ENCODE measurements at places on chromosomes 5 and 9.

GRCh38 chr9:119802621-119803020 is 433.4 kb upstream of the BRINP1 start:
- no peak for DNase-seq

- no peak for DNase-seq
Observed at GRCh38 chr5:40206030-40206429, 473.7 kb upstream of the PTGER4 start.

- no peak for DNase-seq
Observed at GRCh38 chr5:123001808-123002207, 34.7 kb downstream of the PPIC start.

- no peak for DNase-seq
Observed at GRCh38 chr5:149314571-149315111, 30.7 kb upstream of the GRPEL2 start.

DNA sequence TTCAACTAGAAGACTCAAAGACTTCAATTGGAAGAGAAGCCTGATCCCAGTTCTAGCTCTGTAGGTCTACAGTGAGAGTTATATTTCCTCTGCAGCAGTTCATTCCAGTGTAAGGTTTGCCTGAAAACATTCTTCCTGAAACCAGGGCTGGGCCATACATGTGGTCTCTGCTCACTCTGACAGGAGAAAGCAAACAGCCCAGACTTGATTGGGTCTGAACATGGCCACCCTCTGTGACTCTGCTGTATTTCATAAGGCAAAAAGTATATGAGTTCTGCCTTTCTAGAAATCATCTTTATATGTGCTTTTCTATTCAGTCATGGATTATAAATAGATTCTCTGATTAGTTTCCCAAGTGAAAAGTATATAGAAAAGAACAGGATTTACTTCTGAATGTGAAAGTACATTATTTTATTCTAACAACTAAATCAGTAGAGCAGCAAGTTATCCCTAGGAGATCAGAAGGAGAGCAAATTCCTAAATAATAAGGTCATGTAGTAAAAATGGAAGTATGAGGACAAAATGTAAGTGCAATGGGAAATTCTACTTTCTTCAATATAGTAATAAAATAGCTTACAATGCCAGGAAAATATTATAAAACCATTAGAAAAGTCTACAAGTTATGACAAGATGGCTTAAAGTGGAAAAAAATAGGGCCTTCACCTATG is 144.3 kb downstream of the EFNA5 start:
- no peak for DNase-seq

GRCh38 chr5:4306057-4306456 is 710.4 kb downstream of the IRX1 start:
- DNase-seq: no peak

DNA sequence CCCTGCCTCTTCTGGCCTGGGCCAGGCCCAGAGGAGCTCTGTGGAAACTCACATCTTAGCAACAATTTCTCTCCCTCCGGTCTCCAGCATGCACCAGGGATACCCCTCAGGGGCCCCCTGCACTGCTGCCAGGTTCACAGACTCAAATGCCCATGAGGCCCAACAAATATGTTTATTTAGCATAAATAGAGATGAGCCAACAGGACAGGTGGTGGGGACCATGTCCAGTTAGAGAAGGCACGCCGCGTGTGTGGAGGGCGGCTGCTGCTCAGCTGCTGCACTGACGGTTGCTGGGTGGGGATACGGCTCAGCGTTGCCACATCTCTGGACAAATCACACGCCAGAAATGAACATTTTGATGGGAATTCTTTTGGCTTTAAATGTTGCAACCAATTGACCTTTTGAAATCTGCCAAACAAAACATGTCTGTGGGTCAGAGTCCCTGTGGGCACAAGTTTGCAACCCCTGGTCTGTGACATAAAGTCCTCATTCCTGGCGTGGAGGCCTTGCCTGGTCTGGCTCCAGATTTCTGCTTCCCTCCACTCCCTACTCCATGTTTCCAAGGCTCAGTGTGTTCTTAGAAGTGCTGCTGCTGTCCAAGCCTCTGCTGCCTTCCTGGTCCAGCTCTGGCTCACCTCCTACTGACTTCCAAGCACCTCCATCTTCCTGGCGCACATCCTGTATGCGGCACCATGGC is 88.9 kb downstream of the AMBP start:
- DNase-seq: no peak

DNA sequence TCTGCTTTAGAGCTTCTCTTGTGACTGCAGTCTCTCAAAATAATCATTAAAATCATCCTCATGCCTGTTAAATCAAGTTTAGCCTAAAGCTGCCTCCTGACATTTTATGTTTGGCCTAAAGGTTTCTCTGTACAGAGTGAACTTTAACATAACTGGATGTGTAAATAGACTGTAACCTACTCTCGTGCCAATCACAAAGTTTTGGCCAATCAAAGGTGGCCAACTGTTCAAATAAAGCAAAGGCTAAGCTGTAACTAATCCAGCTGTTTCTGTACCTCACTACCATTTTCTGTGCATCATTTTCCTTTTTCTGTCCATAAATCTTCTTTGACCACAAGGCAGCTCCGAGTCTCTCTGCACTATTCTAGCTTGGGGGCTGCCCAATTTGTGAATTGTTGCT is 86.2 kb downstream of the GCNT1 start:
- no peak for DNase-seq

GRCh38 chr5:166342402-166342801 is 1949.0 kb upstream of the WWC1 start:
- no peak for DNase-seq

DNA sequence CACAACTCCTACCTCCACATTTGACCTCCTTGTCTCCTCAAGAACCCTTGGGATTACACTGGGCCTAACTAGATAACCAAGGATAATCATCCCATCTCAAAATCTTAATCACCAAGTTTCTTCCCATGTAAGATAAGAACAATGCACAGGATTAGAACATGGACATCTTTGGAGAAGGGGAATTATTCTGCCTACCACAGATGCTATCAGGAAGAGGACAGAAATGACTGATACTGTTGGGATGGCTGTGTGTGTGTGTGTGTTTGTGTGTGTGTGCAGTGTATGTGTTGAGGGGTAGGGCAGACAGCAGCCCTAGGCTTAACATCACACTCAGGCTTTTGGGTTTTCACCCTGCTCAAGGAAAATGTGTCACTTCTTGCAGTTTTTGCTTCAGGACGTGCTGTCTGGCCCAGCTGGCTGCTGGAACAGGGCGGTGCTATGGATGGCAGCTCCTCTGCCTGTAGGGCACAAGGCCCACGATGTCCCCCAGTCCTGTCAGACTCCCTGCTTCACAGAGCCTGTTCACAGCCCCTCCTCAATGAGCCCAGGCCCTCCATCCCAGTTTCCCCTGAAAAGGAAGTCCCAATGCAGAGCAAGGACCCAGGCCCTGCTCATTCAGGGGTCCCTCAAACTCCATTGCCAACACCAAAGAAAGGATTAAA is 7.7 kb downstream of the CA9 start:
- DNase-seq: no peak

DNA sequence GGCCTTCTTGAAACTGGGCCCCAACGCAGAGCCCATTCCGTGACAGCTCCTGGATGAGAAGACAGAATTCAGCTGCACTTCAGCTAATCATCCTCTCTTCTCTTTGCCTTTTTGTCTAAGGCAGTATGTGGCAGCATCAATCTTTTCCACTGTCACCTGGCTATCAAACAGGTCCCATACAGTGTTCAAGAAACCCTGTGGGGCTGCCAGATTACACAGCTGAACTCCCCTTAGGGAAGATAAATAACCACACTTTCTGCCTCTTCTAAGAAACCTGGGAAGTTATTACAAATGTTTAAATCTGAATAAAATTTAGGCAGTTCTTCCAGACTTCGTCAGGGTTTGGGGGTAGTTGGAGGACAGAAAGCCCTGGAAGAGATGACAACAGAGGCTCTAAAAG is 61.0 kb downstream of the SPEF2 start:
- DNase-seq: no peak

DNA sequence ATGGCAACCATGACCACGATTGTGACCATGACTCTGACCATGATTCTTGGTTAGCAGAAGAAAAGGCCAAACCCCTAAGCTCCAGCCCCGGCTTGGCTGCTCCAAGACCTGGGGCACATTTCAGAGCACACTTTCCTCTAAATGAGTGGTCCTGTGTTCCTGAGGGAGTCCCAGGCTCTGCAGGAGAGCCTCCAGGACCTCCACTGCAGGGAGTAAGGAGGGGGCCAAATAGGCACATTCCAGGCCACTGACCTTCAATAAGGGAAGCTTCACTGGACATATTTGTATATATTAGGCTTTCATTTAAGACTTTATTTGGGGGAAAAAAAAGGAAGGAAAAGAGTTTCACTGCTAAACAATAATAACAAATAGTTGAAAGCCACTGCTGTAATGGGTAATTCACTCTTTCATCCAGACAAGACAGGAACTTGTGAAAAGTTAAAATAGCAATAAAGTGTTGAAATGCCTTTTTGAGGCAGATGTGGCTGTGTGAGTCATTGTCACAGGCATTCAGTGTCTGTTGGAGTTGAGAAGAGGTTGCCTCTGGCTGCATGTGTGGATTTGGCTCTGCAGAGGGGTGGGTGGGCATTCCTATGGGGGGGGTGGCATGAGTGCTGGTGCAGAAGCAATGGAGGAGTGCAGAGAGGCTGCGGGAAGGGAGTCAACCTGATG is 63.9 kb upstream of the TGFBR1 start:
- no peak for DNase-seq

DNA sequence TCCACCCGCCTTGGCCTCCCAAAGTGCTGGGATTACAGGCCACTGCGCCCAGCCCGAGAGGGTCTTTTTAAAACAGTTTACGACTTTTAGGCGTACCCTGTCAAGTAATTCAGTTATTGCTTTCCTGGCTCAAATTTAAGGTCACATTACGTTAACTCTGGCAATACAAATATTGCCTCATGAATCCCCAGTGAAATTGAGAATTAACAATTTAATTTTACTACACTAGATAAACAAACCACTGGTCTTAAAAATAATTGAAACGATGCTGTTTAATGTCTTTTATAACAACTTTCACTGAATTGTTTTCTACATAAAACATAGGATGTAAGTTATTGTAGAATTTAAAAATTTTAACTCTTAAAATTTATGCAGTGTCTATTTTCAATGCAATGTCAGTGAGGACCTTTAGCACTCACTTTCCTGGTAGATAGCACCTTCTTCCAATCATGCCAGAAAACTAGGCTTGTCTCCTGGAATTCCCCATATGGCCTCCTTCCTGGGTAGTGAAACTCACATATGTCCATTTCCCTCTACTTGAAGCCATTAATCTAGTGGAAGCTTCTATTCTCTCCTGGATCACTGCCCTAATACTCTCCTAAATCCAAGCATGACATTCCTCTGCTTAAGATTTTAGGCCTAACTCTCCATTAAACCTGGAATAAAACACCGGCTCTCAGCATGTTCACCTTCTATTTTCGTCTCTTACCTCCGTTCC is 13.5 kb downstream of the BASP1 start:
- no peak for DNase-seq

- DNase-seq: no peak
Observed at GRCh38 chr9:32483343-32483742, 42.7 kb downstream of the RIGI start.

- no peak for DNase-seq
Observed at GRCh38 chr9:89866701-89867100, 261.9 kb downstream of the GADD45G start.

- DNase-seq: no peak
Observed at GRCh38 chr5:167786871-167787578, 504.4 kb upstream of the WWC1 start.

GRCh38 chr5:60463179-60463868 is 236.6 kb downstream of the DEPDC1B start:
- DNase-seq: no peak

DNA sequence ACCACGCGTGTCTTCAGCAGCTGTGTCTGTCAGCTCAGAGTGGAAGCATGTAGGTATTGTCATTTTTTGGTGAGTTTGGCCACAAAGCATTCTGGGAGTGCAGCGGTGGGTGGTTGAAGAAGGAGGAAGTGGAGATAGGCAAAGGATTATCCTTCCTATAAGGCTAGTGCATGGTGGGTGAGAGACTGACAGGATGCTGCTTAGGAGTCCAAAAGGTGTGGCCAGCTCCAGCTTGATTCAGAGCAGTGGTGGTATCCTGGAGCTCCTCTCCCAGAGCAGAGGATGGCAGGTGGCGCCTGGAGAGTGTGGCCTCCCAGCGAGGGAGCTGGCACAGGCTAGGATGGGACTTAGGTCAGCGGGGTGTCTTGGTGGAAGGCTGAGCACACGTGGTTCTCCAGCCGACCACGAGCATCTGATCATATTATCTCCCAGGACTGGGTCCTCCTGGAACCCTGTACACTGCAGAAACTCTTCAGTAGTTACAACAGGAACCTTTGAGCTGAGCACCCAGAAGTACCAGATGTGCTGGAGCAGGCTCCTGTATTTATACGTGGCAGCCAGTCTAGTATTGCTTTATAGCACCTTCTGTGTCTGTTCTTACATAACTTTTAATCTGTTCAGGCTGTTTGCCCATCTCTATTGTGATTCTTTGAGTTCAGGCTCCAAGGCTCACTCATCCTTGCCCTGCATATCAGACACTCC is 29.6 kb downstream of the MAML1 start:
- DNase-seq: no peak

DNA sequence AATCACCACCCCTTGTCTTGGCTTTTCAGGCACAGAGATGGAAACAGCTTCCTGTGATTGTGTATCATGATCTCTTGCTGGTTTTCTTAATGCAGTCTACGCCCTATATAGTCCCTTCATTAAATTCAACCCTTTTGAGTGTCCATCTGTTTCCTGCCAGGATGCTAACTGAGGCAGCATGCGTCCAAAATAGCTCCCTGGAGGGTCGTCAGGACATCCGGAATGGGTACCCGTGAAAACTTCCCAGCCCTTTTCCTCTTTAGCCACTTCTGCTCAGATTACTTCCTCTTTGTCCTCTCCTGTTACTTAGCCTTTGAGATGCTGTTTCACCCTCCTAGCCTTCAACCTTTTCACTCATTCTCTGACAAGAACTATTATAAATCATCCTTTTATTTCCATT is 79.8 kb upstream of the KLF9 start:
- DNase-seq: no peak

- no peak for DNase-seq
Observed at GRCh38 chr5:10577371-10578292, 13.8 kb downstream of the ANKRD33B start.

GRCh38 chr9:99024959-99025358 is 80.0 kb upstream of the TGFBR1 start:
- DNase-seq: no peak

DNA sequence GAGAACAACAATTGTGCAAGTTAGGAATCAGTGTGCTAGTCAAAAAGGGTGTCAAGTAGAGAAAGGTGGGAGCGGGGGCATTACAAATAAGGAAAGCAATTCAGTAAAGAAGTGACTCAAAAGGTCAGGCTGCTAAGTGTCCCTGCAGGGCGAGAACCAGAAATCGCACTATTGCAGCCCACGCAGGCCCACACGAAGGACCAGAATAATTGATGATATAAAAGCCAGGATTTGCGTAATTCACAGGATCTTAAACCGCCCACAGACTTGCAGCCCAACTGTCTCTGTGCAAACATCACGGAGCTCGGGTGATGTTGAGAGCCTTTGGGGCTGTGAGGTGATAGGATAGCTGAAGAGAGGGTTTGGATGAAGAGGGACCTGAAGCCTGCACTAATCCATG is 349.0 kb downstream of the BRINP1 start:
- DNase-seq: no peak

All from activated naive CD8-positive, alpha-beta T cell treated with anti-CD3 and anti-CD28 coated beads, Interleukin-2, amount 50 U/mL, for 24 hours (primary cell).